Fibroblast of the aortic adventitia (primary cell): ENCODE measurements at places on chromosomes 12 and 14.
A peak's percentile ranks its signal among the peaks of the same experiment; 100 is the strongest.

- DNase-seq, result peak; percentile 84
These were observed 13.7 kb upstream of the FBXL14 start for GRCh38 chr12:1607940-1608712.

DNA sequence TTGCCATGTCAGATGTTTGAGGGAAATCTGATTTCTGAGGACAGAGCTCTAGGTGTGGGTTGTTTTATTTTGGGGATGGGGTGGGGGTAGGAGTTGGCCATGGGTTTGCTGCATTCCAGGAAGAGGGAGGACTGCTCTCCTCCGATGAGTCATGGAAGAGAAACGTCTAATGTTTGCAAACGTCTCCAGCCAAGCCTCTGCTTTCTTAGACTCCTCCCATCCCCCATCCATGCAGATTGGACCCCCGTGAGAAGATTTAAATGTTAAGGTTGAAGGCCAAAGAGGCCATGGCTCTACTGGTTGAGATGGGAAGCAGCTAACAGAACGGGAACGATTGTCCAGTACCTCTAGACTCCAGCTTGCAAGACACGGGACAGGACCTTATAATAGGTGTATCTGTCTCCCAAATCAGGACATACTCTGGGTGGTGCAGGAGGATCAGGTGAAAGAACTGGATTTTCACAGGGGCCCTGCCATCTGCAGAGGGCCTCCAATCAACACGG is 11.4 kb upstream of the ATP2A2 start:
- peak; percentile 85 for DNase-seq

- DNase-seq, result no peak
These were observed 28.6 kb downstream of the BAZ2A start for GRCh38 chr12:56601503-56601902.

GRCh38 chr14:92475451-92476187 is 38.0 kb upstream of the RIN3 start:
- DNase-seq, result peak; percentile 72

- no peak for DNase-seq
These were observed 5.4 kb downstream of the RIMBP2 start for GRCh38 chr12:130710733-130711080.

DNA sequence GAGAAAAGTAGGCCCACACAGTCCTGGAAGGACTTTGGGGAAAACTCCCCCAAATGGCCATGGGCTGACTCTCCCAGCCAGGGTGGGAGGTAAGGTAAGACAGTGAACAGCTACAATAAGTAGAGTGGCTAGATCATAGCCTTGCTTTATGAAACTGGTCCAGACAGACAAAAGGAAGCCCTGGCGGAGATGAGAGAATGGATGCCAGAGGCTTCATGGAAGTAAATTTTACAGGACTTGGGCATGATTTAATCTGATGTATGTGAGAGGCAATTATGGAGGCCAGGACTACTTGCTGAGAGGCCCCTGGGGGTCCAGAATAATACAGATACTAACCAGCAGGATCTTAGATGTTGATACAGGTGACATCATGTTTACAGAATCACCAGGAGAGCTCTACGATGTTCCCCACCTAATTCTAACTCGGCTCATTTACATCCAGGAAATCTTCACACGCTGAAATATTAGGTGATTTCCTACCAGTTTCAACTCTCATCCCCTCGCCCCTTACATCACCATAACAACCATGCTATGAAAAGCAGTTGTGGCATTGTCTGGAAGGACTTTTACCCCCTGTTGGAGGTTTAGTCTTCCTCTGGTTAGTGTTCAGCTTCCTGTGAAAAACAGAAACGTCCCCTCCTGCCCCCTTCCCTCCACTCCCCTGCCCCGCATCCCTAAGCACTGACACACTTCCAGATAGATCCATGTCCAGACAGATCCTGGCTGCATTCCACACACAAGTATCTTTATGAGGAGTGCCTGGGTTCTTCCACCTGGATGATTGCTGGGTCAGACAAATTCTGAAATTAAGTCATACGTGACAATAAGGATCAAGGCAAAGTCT is 39.5 kb upstream of the NT5DC3 start:
- no peak for DNase-seq

GRCh38 chr14:93960108-93960475 is 16.3 kb downstream of the ASB2 start:
- DNase-seq, result no peak

DNA sequence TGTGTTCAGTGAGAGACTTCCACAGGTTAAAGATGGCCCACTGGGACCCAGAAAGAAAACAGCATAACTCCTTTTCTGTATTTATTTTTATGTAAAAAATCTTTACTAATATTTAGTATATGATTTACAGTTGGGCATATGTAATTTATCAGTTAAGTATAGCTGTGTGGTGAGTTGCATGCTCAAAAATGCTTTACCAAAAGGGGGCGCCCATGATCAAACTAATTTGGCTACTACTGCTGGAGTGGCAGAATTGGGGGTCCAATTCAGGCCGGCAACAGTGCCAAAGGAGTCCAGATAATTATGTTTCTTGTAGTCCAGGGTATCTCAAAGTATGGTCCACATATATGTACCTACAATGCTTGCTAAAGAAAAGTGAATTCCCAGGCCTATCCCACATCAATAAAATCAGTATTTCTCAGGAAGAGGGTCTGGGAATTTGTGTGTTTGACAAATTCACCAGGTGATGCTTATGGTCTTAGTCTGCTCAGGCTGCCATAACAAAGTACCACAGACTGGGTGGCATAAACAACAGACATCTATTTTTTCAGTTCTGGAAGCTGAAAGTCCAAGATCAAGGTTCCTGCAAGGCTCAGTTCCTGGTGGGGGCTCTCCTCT is 152.0 kb downstream of the KTN1 start:
- DNase-seq, result peak; percentile 44

DNA sequence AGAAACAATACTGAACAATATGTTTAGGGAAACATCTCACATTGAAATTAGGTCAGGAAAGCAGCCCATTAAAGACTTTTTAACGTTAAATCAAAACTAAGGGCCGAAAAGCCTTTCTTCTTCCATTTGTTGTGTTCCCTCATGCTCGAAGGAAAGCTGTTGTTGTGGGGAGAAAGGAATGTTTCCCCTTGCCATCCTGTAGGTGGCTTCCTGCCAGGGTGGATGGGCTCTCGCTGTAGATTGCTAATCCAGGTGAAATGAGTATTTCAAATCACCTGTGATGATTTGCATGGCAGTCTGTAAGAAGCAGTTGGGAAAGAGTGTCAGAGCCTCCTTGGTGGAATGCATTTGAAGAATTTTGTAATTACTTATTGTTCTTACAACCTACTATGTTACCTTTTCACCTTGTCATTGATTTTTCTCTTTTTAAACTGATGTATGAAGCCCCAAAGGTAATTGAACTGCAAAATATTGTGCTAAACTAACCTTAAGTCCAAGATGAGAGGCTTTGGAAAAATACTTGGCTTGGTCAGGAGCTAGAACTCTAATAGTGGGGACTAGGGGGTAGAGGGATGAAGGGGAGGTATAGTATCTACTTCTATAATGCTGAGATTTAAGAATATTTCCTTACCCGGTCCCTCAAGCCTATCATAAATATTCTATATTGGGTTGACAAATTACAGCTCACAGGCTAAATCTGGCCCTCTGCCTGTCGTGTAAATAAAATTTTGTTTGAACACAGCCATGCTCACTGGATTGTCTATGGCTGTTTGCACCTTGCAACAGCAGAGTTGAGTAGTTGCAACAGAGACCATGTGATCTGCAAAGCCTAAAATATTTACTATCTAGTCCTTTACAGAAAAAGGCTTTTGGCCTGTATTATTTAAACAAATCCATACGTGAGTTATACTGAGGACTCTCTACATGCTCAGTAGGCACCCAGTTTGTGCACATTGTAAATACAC is 7.7 kb upstream of the DCP1B start:
- no peak for DNase-seq

DNA sequence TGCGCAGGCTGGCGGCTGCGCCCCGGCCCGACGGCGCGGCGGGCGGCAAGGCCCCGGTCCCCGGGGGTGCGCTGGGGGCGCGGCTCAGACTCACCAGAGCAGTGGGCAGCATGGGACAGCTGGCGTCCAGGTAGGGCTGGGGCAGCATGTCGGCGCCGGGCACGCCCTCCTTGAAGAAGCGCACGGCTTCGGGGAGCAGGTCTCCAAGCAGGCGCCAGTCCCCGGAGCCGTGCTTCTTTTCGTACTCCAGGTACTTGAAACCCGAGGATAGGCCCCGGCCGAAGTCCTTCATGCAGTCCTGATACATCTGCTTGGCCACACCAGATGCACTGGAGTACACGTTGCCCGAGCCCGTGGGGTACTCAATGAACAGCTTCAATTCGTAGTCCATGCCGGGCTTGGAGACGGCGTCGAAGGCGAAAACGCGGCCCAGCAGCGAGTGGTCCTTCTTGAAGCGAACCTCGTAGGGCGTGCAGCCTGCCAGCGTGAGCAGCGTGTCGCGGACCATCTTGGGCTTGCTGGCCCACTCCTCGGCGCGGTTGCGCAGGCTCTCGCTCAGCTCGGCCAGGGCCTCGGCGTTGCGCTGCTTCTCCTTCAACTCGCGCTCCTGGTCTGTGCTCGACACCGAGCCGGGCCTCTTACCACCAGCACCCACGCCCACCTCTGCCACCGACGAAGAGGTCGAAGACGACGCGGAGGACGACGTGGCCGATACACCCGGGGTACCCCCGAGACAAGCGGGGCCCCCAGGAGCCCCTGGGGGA is 2.2 kb downstream of the IRF2BPL start:
- peak; percentile 62 for DNase-seq

GRCh38 chr14:100467939-100468338 is 119.3 kb downstream of the BEGAIN start:
- DNase-seq, result no peak
